ENCODE measurements at places on chromosomes 1 and 21. TPM values are rescaled to one million over a fixed set of nuclear protein-coding genes. Genes with fewer than 3 reads are reported as not detected.

- peak; percentile 47 for DNase-seq
Observed at GRCh38 chr21:41711416-41712007, 55.3 kb downstream of the RIPK4 start.

DNA sequence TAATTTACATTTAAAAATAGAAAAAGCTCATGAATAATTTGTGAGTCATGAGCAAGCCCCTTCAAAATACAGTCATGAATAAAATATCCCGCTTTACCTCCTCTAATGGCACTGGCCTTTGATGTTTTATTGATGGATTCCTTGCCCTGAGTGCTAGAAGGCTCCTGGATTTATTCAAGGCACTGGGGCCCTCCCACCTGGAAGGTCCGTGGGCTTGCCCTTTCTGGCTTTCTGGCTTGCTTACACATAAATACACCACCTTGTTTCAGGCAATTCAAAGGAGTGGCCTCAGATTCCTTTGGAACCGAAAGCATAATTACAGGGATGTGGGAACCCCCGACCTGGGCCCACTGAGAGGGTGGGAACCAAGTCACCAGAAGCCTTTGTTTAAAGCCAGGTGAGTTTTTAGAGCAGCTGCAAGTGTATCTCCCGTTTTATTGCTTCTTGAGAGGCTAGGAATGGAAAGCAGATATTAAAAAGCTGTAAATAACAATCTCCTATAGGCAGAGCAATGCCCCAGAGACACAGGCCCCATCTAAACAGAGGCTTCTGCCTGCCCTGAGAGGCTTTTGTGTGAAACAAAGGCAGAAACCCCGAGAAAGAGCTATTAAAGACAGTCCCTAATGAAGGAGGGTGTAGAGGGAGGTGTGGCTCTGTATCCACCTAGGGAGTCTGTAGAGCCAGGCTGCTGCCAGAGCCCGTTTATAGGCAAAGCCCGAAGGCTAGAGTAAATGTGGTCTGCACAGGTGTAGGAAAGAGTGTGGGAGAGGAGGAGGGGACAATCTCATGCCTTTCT lies 126.4 kb downstream of the FAM78B start:
- DNase-seq = no peak

DNA sequence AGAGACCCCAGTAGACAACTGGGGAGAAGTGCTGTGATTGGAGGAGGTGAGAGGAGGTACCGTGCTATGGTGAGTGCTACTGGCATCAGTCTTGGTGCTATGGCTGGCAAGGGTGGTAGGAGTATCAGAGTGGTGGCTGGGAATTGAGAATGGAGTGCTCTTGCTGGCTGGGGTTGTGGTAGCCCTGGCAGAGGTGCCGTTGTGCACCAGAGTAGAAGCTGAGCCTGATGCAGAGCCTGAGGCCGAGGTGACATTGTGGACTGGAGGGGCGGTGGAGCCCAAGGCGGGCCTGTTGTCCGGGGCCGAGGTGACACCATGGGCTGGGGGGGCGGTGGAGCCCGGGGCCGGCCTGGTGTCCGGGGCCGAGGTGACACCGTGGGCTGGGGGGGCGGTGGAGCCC lies 14.6 kb downstream of the TRIM46 start:
- peak; percentile 30 for DNase-seq

DNA sequence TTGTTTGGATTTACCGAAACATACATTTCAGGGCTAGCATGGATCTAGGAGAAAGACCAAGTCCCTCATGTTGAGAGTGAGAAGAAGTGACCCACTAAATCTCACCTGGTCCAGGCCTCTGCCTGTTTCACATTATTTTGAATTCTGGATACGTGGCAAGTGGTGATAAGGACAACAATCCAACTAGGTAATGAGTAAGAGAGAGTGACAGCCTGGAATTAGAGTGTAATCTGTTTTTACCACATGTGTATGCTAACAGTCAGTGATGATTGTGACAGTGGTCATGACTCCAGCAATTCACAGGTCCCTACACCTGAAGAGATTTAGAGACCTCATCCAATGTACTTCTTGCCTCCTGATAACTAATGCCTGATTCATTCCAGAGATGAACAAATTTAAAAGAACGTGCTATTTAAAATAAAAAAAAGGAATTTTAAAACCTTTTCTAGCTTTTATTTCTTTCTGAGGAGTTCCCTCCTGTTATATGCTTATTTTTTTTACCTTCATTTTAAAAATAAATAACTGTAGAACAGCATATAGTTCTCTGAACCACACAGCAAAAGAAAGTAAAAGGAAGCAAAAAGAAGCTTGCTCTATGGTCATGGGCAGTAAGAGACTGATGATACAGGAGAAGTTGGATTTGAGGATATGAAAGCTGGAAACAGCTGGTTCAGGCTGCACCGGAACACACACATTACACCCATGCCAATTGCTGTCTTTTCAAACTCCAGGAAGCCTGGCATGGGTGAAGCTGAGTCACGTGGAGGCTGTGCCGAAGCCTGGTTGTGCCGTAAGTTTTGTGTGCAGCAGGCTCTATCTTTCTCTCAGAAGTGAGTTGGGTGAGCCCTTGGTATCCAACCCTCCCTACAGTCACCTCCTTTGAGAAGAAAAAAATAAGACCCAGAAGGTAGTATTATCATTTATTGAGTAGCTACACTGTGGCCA lies 14.7 kb downstream of the C1orf116 start:
- DNase-seq = peak; percentile 82

- peak; percentile 82 for DNase-seq
Observed at GRCh38 chr21:41361786-41362604, at the start of gene MX2. Gene MX2, plus strand, starts transcription at chr21:41362027. Its CDS starts 14,880 bp downstream, at chr21:41376907.

DNA sequence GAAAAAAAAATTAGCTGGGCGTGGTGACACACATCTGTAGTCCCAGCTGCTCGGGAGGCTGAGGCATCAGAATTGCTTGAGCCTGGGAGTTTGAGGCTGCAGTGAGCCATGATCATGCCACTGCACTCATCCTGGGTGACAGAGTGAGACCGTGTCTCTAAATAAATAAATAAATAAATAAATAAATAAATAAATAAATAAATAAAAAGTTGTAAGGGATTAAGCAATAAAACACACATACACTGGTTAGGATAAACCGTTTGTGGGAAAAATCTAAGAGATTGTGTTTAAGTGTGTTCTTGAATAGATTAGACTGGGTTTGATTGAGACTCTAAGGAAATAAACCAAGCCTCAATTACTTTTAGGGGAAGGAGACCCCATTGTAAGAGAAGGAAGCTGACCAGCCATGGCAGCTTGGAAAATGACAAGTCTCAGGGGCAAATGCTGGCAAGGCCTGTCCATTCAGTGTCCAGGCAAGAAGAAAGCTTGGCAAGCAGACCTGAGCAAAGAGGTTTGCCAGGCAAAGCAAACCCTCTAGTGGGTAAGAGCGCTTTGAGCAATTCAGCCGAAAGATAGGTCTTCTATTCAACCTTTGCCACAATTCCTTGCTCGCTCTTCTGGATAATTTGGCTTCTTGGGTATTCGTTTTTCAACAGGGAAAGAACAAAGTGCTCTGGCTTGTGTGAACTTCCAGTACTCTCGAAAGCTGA lies 106.9 kb upstream of the SERBP1 start:
- no peak for DNase-seq

DNA sequence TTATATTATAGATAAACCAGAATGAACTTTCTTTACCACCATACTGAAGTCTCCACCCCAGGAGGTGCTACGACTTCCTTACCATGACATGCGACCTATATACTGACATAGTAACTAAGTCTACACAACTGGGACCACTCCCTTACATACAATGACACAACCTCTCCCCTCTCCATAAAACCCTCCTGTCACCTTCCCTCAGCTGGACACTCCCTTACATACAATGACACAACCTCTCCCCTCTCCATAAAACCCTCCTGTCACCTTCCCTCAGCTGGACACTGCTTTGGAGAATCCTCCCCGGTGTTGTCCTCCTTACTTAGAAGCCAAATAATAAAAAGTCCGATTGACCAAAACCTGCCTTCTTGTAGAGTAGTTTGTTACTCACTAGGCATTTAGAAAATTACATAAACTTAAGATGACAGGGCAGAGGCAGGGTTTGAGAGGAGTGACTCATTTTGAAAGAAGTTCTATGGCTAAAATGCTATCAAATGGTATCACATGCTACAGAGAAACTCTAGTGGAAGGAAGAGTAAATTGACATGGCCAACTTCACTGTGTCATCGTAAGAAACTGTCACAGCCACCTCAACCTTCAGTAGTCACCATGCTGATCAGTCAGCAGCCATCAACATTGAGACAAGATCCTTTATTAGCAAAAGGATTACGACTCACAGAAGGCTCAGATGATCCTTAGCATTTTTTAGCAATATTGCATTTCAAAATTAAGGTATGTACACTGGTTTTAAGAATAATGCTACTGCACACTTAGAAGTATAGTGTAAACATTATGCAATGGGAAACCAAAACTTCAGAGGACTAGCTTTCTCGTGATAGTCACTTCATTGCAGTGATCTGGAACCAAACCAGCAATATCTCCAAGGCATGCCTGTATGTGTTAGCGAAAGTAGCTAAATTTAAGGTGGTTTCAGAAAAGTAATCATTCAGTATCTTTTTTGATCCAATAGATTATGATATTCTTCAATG lies 56.4 kb downstream of the AHCTF1 start:
- no peak for DNase-seq

- DNase-seq = no peak
Observed at GRCh38 chr1:209823143-209824041, 4.4 kb upstream of the UTP25 start.

DNA sequence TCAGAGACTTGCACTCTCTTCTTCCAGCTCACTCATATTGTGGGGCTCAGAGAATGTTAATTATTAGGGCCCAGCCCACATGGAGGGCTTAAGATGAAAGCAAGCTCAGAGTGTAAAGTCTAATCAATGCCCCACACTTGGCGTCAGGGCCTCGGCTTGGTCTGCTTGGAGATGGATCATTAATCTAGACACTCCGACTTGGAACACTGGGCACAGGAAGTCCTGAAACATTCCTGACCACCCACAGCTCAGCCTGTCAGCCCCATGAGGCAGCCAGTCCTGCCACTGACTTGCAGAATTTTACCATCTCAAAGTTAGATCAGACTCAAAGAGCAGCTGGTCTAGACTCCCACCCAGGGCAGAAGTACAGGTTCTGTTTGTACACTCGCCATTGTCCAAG lies 69.8 kb upstream of the TRABD2B start:
- no peak for DNase-seq

GRCh38 chr1:110888049-110888448 lies 15.1 kb downstream of the CD53 start:
- no peak for DNase-seq

DNA sequence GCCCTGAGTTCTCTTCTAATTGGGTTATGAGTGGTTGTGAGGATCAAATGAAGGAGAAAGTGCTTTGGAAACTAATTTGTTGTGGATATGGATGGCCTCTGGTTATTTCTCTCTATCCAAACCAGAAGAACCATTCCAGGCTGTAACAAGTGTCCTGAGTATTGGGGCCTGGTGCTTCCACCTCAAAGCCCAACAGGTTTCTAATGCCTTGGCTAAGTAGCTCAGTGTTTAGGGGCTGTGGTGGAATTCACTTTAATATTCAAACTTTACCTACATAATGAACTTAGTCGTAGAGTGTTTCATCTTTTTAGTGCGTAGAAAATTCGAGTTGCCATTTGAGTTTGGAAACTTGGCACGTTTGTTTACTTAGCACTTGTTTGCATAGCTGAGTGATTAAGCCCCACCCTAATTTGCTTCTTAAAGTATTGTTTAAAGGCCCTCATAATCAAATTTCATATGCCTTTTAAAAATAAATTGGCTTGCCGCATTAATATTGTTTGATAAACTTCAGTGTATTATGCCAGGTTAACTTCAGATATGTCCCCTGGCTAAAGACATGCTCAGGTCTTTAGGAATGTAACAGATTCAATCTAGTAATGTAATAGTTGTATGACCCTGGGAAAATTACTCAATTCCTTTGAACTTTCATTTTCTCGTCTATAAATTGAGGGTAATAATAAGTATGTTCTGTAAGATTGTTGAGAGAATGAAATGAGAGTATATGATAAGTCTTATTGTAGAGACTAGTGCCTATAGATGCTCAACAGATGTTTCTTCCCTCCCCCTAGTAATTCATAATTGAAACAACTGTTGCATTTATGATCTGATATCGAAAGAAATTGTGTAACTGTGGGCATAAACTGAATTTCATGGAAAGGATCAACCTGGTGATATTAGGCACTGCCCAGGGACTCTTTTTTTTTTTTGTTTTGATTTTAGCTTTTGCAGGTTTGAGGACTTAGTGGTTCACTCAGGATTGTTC lies 1.6 kb downstream of the AGO4 start:
- no peak for DNase-seq

GRCh38 chr1:94535095-94535494 lies 6.5 kb downstream of the F3 start:
- no peak for DNase-seq

- no peak for DNase-seq
Observed at GRCh38 chr1:40769815-40770214, 13.8 kb upstream of the KCNQ4 start.

GRCh38 chr1:54806931-54807611 lies 5.9 kb upstream of the TTC22 start:
- no peak for DNase-seq

DNA sequence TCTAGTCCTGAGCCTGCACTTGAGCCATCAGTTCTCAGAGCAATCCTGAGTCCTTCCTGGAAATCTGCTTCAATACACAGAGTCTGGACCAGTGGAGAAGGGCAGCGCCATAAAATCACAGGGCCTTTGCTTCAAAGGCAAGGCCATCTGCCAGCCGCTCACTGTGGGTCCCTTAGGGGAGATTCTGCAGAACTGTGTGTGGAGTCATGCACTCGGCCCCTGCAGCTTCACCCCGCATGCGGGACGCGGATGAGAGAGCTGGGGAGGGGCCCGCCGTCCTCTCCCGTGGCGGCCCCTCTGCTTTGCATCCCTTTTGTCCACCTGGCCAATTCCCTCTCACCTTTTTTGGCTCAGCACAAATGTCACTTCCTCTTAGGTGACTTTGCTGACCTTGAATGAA lies 311.2 kb upstream of the VAMP3 start:
- no peak for DNase-seq

GRCh38 chr21:15425049-15425448 lies 304.7 kb upstream of the USP25 start:
- no peak for DNase-seq

GRCh38 chr1:221723848-221724236 lies 18.0 kb downstream of the DUSP10 start:
- no peak for DNase-seq

The LCE2A gene
- polyA plus RNA-seq = not detected

The PPIE gene
- polyA plus RNA-seq = 60.2 TPM

The LYPD8 gene
- 1.4 TPM for polyA plus RNA-seq

The RIPK4 gene
- 8.9 TPM for polyA plus RNA-seq

The CCDC30 gene
- polyA plus RNA-seq = 1.8 TPM

The PDC gene
- not detected for polyA plus RNA-seq

The SPRR1A gene
- not detected for polyA plus RNA-seq

The HSF2BP gene
- polyA plus RNA-seq = not detected

The UMODL1 gene
- polyA plus RNA-seq = not detected

The OR2L2 gene
- polyA plus RNA-seq = 0.05 TPM

The S100A7 gene
- not detected for polyA plus RNA-seq

Data from aorta (tissue), 5 donors.